Heart right ventricle (tissue), 16 donors: ENCODE measurements at places on chromosomes 11 and 22. TPM values are rescaled to one million over a fixed set of nuclear protein-coding genes. Genes with fewer than 3 reads are reported as not detected.

Gene NCAM1
- 311 TPM for total RNA-seq

Gene CARD10
- 7.7 TPM for total RNA-seq

Gene PLAAT5
- total RNA-seq: 1.6 TPM

Gene LMO2
- total RNA-seq: 11.2 TPM

Gene TMPRSS5
- total RNA-seq: 0.97 TPM

Gene LRRC74B
- not detected for total RNA-seq

Gene SCGB1D2
- 2.0 TPM for total RNA-seq

Gene KCNQ1OT1
- total RNA-seq: 0.36 TPM

DNA sequence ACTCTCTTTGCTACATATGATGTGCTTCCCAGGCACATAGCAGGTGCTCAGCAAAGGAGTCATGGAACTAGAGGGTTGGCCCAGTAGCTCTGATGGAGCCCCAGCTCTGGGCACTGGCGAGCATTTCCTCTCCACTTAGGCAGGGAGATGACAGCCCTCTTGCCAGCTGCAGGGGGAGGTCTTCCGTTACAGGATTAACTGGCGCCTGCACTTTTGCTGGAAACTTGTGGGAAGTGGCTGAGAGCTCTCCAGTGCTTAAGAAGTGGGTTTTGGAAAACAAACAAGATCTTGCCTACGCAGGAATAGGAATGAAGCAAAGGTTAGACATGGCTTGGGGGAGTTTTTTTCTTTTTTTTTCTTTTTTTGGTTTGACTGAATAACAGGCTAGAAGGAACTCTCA lies 75.5 kb downstream of the MICAL2 start:
- H3K27me3 ChIP-seq: no peaks in the 10 kb centered on the region
- peaks cover 66% of the 10 kb centered on the region for H3K4me1 ChIP-seq
- H3K27ac ChIP-seq: peak overlapping the region; percentile 41
- H3K4me3 ChIP-seq: no peak overlapping the region
- DNase-seq: no peak
- H3K36me3 ChIP-seq: peaks cover 14% of the 10 kb centered on the region

GRCh38 chr11:103077554-103077953 lies 14.4 kb downstream of the DCUN1D5 start:
- no peak for DNase-seq
- H3K4me1 ChIP-seq: no peaks in the 10 kb centered on the region
- no peak overlapping the region for H3K27ac ChIP-seq
- no peaks in the 10 kb centered on the region for H3K36me3 ChIP-seq
- H3K4me3 ChIP-seq: no peak overlapping the region

GRCh38 chr11:69044111-69045013 lies 4.4 kb upstream of the TPCN2 start:
- no peak overlapping the region for H3K27ac ChIP-seq
- peaks cover 20% of the 10 kb centered on the region for H3K4me1 ChIP-seq
- no peaks in the 10 kb centered on the region for H3K36me3 ChIP-seq
